ENCODE measurements at places on chromosomes 7 and 10.

- no peak for DNase-seq
- no peaks in the 10 kb centered on the region for H3K36me3 ChIP-seq
- H3K4me1 ChIP-seq, result no peaks in the 10 kb centered on the region
- H3K27me3 ChIP-seq, result peaks cover 38% of the 10 kb centered on the region
- H3K4me3 ChIP-seq, result no peak overlapping the region
These were observed 91.6 kb downstream of the WDR37 start for GRCh38 chr10:1147810-1148209.

GRCh38 chr10:117603081-117603480 is 60.5 kb downstream of the EMX2 start:
- H3K4me1 ChIP-seq, result no peaks in the 10 kb centered on the region
- H3K27ac ChIP-seq, result no peak overlapping the region
- no peak for DNase-seq
- H3K4me3 ChIP-seq, result no peak overlapping the region
- H3K36me3 ChIP-seq, result no peaks in the 10 kb centered on the region

GRCh38 chr10:118562851-118563250 is 32.6 kb downstream of the PRLHR start:
- no peaks in the 10 kb centered on the region for H3K36me3 ChIP-seq
- H3K27ac ChIP-seq, result no peak overlapping the region
- H3K4me1 ChIP-seq, result no peaks in the 10 kb centered on the region

DNA sequence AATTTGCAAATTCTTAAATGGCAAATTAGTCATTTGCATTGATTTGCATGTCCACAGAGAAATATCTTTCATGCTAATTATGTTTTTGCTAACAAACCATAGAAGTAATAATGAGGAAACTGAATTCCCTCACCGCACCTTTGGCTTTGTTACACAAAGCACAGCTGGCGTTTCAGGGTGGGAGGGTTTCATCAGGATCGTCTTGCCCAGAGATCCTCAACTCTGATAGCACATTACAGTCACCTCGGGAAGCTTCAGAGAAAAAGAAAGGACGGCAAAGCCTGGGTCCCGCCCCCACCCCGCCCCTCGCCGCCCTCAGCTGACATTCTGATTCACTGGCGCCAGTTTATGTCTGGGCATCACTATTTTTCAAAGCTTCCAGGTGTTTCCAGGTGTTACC is 119.4 kb downstream of the PTPRN2 start:
- no peak for DNase-seq
- H3K36me3 ChIP-seq, result no peaks in the 10 kb centered on the region
- H3K27me3 ChIP-seq, result peaks cover 86% of the 10 kb centered on the region

DNA sequence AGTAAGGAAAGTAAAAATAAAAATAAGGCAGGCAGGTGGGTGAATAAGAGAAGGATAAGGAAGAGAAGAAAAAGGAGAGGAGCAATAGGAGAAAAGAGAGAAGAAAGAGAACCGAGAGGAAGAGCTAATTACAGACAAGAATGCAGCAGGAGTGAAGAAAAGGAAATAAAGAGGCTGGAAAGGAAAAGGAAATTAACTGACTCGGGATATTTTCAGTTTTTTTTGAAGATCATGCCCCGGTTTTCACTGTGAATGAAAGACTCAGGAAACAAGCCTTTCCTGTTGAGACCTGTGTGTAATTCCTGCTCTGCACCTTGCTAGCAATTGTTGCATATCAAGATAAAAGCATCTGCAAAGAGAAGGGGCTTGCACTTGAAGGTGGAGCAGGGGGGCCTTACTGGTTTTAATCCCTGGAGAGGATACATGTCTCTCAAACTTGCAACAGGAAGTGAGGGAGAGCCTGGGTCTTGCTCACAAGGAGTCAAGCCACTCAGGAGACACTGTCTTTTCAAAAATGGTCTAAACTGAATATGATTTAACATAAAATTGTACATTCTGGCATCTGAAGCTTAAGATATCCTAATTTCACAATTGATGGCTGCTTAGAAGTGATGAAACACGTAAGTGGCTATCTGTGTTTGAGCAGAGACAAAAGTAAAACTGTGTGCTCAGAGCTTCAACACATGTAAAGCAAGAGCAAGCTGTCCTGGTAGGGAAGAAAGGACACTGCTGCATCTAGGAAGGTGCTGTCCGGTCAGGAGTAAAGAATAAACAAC is 157.6 kb downstream of the FAM107B start:
- H3K4me3 ChIP-seq, result no peak overlapping the region
- H3K27ac ChIP-seq, result peak overlapping the region; percentile 29
- H3K4me1 ChIP-seq, result peaks cover 15% of the 10 kb centered on the region
- no peak for DNase-seq
- H3K27me3 ChIP-seq, result no peaks in the 10 kb centered on the region

DNA sequence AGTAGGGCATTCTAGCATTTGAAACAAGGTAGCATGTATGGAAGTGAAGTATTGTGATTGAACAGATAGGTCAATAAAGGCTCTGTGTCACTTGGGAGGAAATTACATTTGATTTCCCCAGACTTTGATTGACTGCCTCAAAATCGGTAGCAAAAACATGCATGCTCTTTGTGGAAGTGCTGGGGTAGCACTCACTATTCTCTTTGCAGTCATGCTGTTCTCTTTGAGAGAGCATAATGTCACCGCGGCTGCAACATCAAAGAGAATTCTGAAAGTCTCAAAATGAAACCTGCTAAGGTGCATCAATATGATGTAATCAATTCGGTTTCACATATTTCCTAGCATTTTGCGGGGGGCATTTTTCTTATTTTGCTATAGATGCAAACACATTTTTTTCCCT is 64.2 kb downstream of the ARMC3 start:
- H3K36me3 ChIP-seq, result no peaks in the 10 kb centered on the region
- DNase-seq, result no peak
- no peak overlapping the region for H3K27ac ChIP-seq

DNA sequence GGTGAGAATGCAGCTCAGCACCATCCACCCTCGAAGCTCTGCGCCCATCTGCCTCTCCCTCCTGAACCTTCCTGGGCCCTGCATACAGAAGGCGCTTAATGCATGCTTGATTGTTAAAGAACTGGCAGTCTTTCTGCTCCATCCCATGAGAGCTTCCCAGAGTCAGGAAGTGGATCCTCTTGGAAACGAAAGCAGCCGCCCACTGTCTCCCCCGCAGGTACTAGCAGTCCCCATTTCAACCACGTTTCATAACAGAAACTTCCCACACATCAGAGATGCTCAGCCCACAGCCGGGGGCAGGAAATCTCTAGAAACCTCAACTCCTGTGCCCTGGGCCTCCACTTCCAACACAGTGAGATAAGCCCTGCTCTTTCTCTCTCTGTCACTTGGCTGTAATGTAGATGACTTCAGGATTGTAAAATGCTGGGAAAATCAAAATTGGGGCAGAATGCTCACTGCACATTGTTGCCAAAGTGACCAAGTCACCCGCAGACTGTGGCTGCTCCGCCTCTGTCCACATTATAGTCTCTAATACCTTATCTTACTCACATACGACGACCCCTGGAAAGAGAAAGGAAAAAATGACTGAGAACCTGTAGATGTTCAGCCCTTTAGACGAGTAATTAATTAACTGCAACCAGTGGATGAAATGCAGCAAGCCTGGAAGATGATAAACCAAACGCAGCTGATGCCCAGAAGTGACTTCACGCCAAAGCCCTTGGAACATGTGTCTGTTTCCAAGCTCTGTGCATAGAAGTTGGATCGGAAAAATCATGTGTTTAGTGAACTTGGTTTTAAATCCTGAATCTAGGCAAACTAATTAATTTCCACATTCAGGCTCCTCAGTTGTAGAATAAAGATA is 28.5 kb downstream of the GSDME start:
- no peaks in the 10 kb centered on the region for H3K36me3 ChIP-seq
- peaks cover 15% of the 10 kb centered on the region for H3K4me1 ChIP-seq
- no peak overlapping the region for H3K4me3 ChIP-seq
- H3K27me3 ChIP-seq, result no peaks in the 10 kb centered on the region
- DNase-seq, result no peak
- no peak overlapping the region for H3K27ac ChIP-seq

DNA sequence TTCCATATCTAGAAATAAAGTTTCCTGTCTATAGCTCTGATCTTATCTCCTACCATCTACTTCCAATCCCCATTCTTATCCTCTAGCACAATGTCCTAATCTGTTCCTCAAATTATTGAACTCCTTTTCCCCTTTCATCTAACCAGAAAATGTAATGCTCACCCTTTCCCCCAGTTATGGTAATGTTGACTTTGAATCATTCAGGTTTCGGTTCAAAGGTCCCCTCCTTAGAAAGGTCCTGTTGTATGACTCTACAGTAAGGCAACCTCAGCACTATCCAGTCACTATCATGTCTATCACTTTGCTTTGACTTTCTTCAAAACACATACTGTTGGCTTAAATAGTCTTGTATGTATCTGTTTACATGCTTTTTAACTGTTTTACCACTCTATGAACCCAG is 264.2 kb upstream of the PCDH15 start:
- no peak overlapping the region for H3K27ac ChIP-seq
- no peak overlapping the region for H3K4me3 ChIP-seq
- H3K4me1 ChIP-seq, result no peaks in the 10 kb centered on the region
- no peaks in the 10 kb centered on the region for H3K27me3 ChIP-seq
- peak; percentile 45 for DNase-seq

DNA sequence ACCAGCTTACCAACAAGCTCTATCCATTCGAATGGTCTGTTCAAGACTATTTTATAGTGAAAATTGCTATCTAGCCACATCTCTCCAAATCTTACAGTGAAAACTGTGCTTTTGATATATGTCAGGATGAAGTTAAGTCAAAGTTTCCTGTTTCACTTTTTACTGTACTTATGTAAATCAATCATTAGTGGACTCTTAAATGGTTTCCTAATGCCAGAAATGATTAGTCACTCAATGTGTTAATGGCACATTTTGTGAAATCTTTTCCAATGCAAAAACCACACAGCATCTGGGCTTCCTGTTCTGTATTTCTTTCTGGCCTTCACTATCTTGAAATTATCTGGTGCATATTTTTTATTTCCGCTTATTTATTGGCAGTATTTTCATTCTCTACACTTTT is 87.3 kb upstream of the STEAP1B start:
- no peaks in the 10 kb centered on the region for H3K27me3 ChIP-seq
- H3K27ac ChIP-seq, result no peak overlapping the region
- peaks cover 42% of the 10 kb centered on the region for H3K4me1 ChIP-seq
- no peak for DNase-seq

DNA sequence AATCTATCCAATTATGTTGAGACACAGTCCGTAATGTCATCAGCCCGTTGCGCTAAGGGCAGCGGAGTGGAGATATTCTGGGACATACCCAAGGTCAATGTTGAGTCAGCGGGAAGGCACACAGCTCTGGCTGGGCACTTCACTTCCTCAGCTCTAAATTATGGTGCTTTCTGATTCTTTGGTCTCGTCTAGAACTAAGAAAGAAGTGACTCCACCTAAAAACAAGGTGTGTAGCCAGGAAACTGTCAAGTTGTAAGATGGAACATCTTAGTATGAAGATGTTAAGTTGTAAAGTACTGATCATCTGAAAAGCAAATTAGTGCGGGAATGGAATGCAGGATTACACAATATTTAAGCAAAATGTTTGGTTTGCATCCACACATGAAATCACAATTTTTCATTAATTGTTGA is 43.1 kb downstream of the BAIAP2L1 start:
- H3K36me3 ChIP-seq, result peaks cover 10% of the 10 kb centered on the region
- peaks cover 93% of the 10 kb centered on the region for H3K4me1 ChIP-seq
- H3K27me3 ChIP-seq, result no peaks in the 10 kb centered on the region

DNA sequence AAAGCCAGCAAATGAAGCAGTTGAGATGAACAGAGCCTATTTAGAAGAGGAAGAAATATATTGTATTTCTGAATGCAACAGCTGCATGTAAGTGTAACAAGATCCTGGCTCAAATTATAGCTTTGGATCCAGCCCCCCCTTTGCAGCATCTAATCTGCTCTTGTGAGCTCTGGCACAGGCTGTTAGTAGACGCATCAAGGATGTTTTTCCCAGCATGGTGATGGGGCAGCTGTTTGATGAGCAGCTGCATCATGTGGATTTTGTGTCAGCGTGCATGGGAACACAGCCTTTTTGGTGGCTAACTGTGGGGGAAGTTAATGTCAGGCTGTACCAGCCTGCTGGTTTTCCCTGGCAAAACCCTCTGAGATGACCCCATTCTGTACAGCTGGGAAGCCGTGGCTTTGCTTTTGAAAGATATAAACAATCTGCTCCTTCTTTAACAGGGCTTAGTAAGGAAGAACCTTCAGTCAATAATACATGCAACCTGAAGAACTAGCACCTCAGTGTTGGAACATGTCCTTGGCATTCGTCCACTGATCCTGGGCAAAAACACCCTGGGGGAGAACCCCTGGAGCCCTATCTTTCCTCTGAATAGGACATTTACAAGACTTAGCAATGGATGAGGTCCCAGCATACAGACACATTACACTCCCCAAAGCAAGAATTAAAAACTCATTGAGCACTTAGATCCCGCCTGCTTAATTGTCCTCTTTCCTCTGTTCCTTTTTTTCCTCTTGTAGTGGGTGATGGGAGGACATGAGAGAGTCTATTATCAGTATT is 70.6 kb downstream of the NPS start:
- peaks cover 15% of the 10 kb centered on the region for H3K27me3 ChIP-seq
- H3K4me1 ChIP-seq, result no peaks in the 10 kb centered on the region
- no peaks in the 10 kb centered on the region for H3K36me3 ChIP-seq
- H3K4me3 ChIP-seq, result no peak overlapping the region
- no peak for DNase-seq

GRCh38 chr7:96962221-96962885 is 43.0 kb upstream of the DLX6 start:
- no peaks in the 10 kb centered on the region for H3K27me3 ChIP-seq
- H3K4me1 ChIP-seq, result no peaks in the 10 kb centered on the region
- DNase-seq, result no peak
- H3K27ac ChIP-seq, result no peak overlapping the region
- H3K4me3 ChIP-seq, result no peak overlapping the region

- H3K27me3 ChIP-seq, result peaks cover 81% of the 10 kb centered on the region
- no peaks in the 10 kb centered on the region for H3K36me3 ChIP-seq
- no peak overlapping the region for H3K4me3 ChIP-seq
These were observed 9.5 kb upstream of the FRMD4A start for GRCh38 chr10:14340051-14340744.

DNA sequence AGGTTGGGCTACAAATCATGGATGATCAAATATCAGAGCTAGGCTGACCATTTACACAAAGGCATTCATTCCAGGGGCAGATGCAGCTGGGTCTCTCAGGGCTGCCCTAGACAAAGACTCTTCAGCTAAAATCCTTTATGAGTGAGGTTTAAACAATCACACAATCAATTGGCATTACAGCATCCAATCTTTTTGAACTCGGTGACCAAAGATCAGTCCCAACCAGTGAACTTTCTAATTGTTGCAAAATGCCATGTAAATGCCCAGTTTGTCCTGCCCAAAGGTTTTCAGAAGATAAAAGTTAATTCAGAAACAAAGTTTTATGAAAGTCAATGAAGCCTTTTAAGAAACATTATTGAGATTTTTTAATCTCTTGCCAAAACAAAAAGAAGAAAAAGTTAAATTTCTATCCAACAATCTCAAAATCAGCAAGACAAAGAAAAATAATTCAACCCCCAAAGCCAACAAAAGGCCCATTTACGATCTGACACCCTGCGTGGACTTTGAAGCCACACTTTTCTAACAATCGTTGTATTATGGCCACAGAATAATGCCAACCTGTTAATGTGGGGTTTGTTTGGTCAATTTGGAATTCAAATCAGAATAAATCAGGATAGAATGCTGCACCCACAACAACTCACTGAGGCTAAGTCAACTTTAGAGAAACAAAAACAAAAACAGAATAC is 40.9 kb downstream of the GPR37 start:
- H3K4me3 ChIP-seq, result no peak overlapping the region
- no peak for DNase-seq
- H3K27me3 ChIP-seq, result no peaks in the 10 kb centered on the region
- peaks cover 6% of the 10 kb centered on the region for H3K4me1 ChIP-seq
- no peak overlapping the region for H3K27ac ChIP-seq

GRCh38 chr10:37638569-37638968 is 218.8 kb downstream of the ZNF248 start:
- no peak overlapping the region for H3K4me3 ChIP-seq
- no peak overlapping the region for H3K27ac ChIP-seq
- H3K4me1 ChIP-seq, result no peaks in the 10 kb centered on the region
- H3K27me3 ChIP-seq, result no peaks in the 10 kb centered on the region
